ENCODE measurements at places on chromosomes 6 and 20.

DNA sequence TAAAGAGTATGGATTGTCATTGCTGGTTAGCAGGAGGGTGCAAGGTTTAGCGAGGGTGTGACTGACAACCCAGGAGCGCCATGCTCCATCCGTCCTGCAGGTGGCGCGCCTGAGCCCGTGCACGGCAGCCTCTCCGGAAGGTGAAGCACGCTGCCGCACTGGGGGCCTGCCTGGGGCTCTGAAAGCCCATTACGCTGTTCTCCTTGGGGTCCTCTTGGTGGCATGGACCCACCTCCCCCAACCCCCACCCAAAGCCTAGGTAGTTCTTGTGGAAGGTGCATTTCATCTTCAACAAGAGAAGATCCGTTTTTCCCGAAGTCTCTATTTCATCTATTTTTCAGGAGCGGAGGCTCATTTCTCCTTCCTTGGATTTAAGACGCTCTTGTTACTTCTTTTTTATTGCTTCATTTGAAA, 197.4 kb upstream of the KCNG1 start:
- H3K27ac ChIP-seq = no peak overlapping the region
- H3K4me3 ChIP-seq = no peak overlapping the region
- peaks cover 5% of the 10 kb centered on the region for H3K4me1 ChIP-seq
- peak; percentile 55 for DNase-seq

GRCh38 chr20:37347347-37347823, 1.4 kb downstream of the SRC start:
- H3K4me3 ChIP-seq = no peak overlapping the region
- DNase-seq = no peak
- no peaks in the 10 kb centered on the region for H3K27me3 ChIP-seq
- peaks cover 12% of the 10 kb centered on the region for H3K4me1 ChIP-seq

GRCh38 chr20:46683011-46683667, 6.1 kb downstream of the TP53RK start:
- DNase-seq = no peak
- H3K4me1 ChIP-seq = peaks cover 31% of the 10 kb centered on the region
- H3K4me3 ChIP-seq = no peak overlapping the region
- H3K27ac ChIP-seq = no peak overlapping the region
- peaks cover 33% of the 10 kb centered on the region for H3K36me3 ChIP-seq

GRCh38 chr6:170147832-170148708, 142.8 kb downstream of the DLL1 start:
- peak; percentile 23 for DNase-seq
- no peaks in the 10 kb centered on the region for H3K36me3 ChIP-seq
- H3K27ac ChIP-seq = no peak overlapping the region

DNA sequence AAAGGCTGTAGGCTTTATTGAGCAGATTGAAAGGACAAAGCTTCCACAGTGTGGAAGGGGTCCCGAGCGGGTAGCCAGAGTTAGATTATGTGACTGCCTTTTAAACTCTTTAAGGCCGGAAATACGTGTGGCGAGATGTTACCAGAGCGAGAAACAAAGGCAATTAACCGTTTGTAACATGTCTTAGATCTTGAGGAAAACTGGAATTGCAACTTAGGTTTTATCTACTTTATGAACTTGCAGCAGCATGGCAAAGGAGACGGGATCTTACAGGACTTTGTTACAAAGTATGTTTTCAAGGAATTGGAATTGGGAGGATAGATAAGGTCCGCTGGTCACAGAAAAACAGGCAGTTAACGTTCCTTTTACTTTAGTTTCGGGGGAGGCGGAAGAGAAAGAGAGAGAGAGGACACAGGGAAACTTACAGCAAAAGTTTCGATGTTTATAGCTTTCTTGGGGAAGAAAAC, 594.7 kb upstream of the ADGRB3 start:
- no peaks in the 10 kb centered on the region for H3K4me1 ChIP-seq
- no peak overlapping the region for H3K4me3 ChIP-seq
- DNase-seq = no peak
- H3K27ac ChIP-seq = no peak overlapping the region

DNA sequence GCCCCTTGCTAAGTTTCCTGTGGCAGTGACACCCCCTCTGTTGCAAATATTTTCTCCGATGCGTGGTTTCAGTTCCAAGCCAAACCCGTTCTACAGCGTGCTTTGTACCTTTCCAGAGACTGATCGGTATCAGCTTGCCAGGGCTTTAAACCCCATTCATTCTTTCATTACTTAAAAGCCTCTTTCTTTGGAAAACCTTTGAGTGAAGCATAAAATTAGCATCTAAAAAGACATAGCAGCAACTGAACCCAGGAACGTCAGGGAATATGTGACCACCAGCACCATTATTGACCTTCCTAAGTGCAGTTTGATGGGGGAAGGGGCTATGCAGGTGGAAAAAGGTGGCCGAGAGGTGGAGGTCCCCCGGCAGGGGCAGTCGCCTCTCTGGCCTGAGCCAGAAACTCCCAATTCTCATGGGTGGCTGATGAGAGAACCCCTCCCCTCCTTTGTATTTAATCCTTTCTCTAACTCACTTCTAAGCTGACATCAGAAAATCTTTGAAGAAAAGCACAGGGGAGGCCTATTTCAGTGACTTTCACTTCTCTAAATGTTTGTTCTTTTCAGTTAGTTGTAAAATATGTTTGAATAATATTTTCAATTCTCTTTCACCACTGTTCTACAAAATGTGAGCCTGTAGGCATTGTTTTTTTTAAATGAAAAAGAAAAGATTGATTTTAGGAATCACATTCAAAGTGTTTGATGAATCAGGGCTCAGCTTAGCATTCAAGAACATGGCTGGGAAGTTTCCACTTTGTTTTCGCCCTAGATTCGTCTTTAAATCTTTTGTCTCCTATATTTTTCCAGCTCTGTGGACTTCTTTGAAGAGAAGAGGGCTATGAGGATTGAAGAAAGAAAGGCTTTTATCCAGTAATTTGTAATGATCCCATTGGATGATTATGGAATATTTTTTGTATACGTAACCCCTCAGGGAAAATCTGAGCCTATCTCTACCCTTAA, 89.2 kb downstream of the RSPH3 start:
- H3K36me3 ChIP-seq = no peaks in the 10 kb centered on the region
- no peaks in the 10 kb centered on the region for H3K27me3 ChIP-seq
- peak; percentile 17 for DNase-seq
- H3K4me1 ChIP-seq = peaks cover 33% of the 10 kb centered on the region

GRCh38 chr6:121032268-121033006, 301.8 kb downstream of the TBC1D32 start:
- no peaks in the 10 kb centered on the region for H3K4me1 ChIP-seq
- H3K36me3 ChIP-seq = no peaks in the 10 kb centered on the region

GRCh38 chr6:137357263-137357947, 136.8 kb downstream of the OLIG3 start:
- no peak for DNase-seq
- H3K27ac ChIP-seq = no peak overlapping the region
- no peaks in the 10 kb centered on the region for H3K27me3 ChIP-seq
- peaks cover 13% of the 10 kb centered on the region for H3K4me1 ChIP-seq
- no peak overlapping the region for H3K4me3 ChIP-seq

- no peak overlapping the region for H3K4me3 ChIP-seq
- DNase-seq = no peak
- no peak overlapping the region for H3K27ac ChIP-seq
- H3K4me1 ChIP-seq = no peaks in the 10 kb centered on the region
- no peaks in the 10 kb centered on the region for H3K27me3 ChIP-seq
- H3K36me3 ChIP-seq = no peaks in the 10 kb centered on the region
Measured at GRCh38 chr6:46048646-46049297, 33.1 kb upstream of the CLIC5 start.

- H3K27me3 ChIP-seq = no peaks in the 10 kb centered on the region
- H3K27ac ChIP-seq = no peak overlapping the region
- DNase-seq = no peak
- H3K36me3 ChIP-seq = no peaks in the 10 kb centered on the region
- no peaks in the 10 kb centered on the region for H3K4me1 ChIP-seq
Measured at GRCh38 chr6:110526726-110527125, 50.3 kb upstream of the SLC22A16 start.

GRCh38 chr20:16283978-16284377, 289.3 kb downstream of the KIF16B start:
- no peaks in the 10 kb centered on the region for H3K36me3 ChIP-seq
- no peaks in the 10 kb centered on the region for H3K27me3 ChIP-seq
- DNase-seq = no peak
- no peaks in the 10 kb centered on the region for H3K4me1 ChIP-seq
- H3K27ac ChIP-seq = no peak overlapping the region

- H3K27me3 ChIP-seq = no peaks in the 10 kb centered on the region
- no peak overlapping the region for H3K27ac ChIP-seq
- no peak for DNase-seq
- no peak overlapping the region for H3K4me3 ChIP-seq
Measured at GRCh38 chr6:103002282-103002681, 1608.8 kb downstream of the GRIK2 start.

- peaks cover 8% of the 10 kb centered on the region for H3K4me1 ChIP-seq
- H3K27ac ChIP-seq = no peak overlapping the region
- H3K36me3 ChIP-seq = no peaks in the 10 kb centered on the region
- no peak for DNase-seq
Measured at GRCh38 chr20:31474097-31474436, 860 bp downstream of the DEFB124 start.

- H3K27ac ChIP-seq = peak within 1 kb of the TSS; percentile 71
- H3K4me3 ChIP-seq = peak within 1 kb of the TSS; percentile 80
- H3K4me1 ChIP-seq = peaks cover 39% of the 10 kb centered on the region
- peak; percentile 78 for DNase-seq
- peaks cover 69% of the 10 kb centered on the region for H3K36me3 ChIP-seq
Measured at GRCh38 chr6:33288921-33289783, at the start of the genes PFDN6 and WDR46. Gene PFDN6 (plus strand): TSS chr6:33289601. CDS start chr6:33289857, 256 bp downstream. Gene WDR46 (minus strand): TSS chr6:33289239. CDS start chr6:33289170, 69 bp downstream.

GRCh38 chr20:25254986-25255680, 7.2 kb downstream of the PYGB start:
- H3K27ac ChIP-seq = no peak overlapping the region
- H3K4me3 ChIP-seq = no peak overlapping the region
- H3K4me1 ChIP-seq = peaks cover 13% of the 10 kb centered on the region

GRCh38 chr6:44956396-44956795, 371.7 kb upstream of the RUNX2 start:
- no peaks in the 10 kb centered on the region for H3K27me3 ChIP-seq
- no peak overlapping the region for H3K4me3 ChIP-seq
- peaks cover 2% of the 10 kb centered on the region for H3K4me1 ChIP-seq
- no peaks in the 10 kb centered on the region for H3K36me3 ChIP-seq
- DNase-seq = no peak

DNA sequence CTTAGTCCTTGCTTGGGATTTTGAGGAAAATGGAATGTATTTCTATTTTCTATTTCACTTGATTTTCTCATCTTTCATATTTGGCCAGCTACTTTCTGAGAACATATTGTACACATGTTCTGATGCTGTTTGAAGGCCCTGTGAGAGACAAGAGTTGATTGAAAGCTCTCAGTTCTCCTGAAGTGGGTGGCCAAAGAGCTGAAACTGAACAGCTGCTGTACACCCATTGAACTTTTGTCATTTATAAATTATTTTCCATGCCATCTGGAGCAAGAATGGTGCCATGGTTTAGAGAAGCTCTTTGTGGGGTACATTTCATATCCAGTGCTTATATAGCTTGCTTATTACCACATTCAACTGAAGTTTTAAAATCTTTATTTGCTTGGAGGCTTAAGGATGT, 298.3 kb downstream of the PRL start:
- no peaks in the 10 kb centered on the region for H3K36me3 ChIP-seq
- H3K27me3 ChIP-seq = no peaks in the 10 kb centered on the region
- no peak overlapping the region for H3K27ac ChIP-seq
- H3K4me1 ChIP-seq = no peaks in the 10 kb centered on the region
- DNase-seq = no peak
- no peak overlapping the region for H3K4me3 ChIP-seq

GRCh38 chr6:16273256-16273655, 34.9 kb downstream of the GMPR start:
- no peaks in the 10 kb centered on the region for H3K4me1 ChIP-seq
- DNase-seq = no peak
- H3K36me3 ChIP-seq = no peaks in the 10 kb centered on the region
- no peaks in the 10 kb centered on the region for H3K27me3 ChIP-seq
- no peak overlapping the region for H3K27ac ChIP-seq

DNA sequence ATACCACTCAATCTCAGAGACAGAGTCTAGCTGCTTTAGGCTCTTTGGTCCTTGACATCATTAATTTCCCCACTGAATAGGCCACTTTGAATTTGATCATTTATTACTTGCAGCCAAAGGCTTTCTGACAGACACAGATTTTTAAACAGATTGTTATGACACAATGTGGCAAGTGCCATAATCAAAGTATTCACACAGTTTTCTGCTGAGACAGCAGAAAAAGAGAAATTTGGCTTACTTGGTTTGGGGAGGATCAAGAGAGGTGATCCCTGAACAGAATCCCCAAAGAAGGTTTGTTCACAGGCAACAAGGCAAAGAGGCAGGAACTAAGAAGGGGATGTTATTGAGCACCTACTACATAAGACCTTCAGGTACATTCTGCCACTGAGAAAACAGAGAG, 138.0 kb upstream of the TOP1 start:
- no peaks in the 10 kb centered on the region for H3K36me3 ChIP-seq
- H3K27ac ChIP-seq = no peak overlapping the region
- H3K27me3 ChIP-seq = no peaks in the 10 kb centered on the region
- no peak overlapping the region for H3K4me3 ChIP-seq
- DNase-seq = no peak

GRCh38 chr6:17484201-17484849, 90.9 kb downstream of the CAP2 start:
- H3K36me3 ChIP-seq = no peaks in the 10 kb centered on the region
- H3K27ac ChIP-seq = no peak overlapping the region
- no peak overlapping the region for H3K4me3 ChIP-seq
- no peak for DNase-seq

DNA sequence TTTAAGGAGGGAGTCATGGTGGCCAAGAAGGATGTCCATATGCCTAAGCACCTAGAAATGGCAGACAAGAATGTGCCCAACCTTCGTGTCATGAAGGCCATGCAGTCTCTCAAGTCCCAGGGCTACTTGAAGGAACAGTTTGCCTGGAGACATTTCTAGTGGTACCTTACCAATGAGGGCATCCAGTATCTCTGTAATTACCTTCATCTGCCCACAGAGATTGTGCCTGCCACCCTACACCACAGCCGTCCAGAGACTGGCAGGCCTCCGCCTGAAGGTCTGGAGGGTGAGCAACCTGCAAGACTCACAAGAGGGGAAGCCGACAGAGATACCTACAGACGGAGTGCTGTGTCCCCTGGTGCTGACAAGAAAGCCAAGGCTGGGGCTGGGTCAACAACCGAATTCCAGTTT, 115.0 kb downstream of the HFE start:
- no peak overlapping the region for H3K4me3 ChIP-seq
- no peak for DNase-seq
- H3K27ac ChIP-seq = no peak overlapping the region
- no peaks in the 10 kb centered on the region for H3K27me3 ChIP-seq

- H3K4me3 ChIP-seq = no peak overlapping the region
- no peaks in the 10 kb centered on the region for H3K27me3 ChIP-seq
- H3K36me3 ChIP-seq = no peaks in the 10 kb centered on the region
- no peaks in the 10 kb centered on the region for H3K4me1 ChIP-seq
- no peak for DNase-seq
Measured at GRCh38 chr6:163036160-163036645, 308.4 kb downstream of the PACRG start.

GRCh38 chr6:37667050-37667814, 30.5 kb downstream of the MDGA1 start:
- H3K4me3 ChIP-seq = no peak overlapping the region
- H3K36me3 ChIP-seq = no peaks in the 10 kb centered on the region
- no peak overlapping the region for H3K27ac ChIP-seq
- H3K27me3 ChIP-seq = no peaks in the 10 kb centered on the region
